Stomach (tissue), 19 donors: ENCODE measurements at places on chromosomes 2 and 18. TPM values are rescaled to one million over a fixed set of nuclear protein-coding genes. Genes with fewer than 3 reads are reported as not detected.

- H3K27me3 ChIP-seq = no peaks in the 10 kb centered on the region
- no peak overlapping the region for H3K27ac ChIP-seq
- H3K4me1 ChIP-seq = no peaks in the 10 kb centered on the region
Observed at GRCh38 chr2:20391951-20392699, 41.5 kb upstream of the PUM2 start.

- H3K36me3 ChIP-seq = no peaks in the 10 kb centered on the region
- H3K27me3 ChIP-seq = no peaks in the 10 kb centered on the region
- H3K4me1 ChIP-seq = no peaks in the 10 kb centered on the region
- H3K27ac ChIP-seq = no peak overlapping the region
Observed at GRCh38 chr2:107932488-107932887, 53.8 kb upstream of the SLC5A7 start.

The MALL gene
- total RNA-seq = 2.3 TPM

The NCL gene
- 72.3 TPM for total RNA-seq
